ENCODE measurements at places on chromosomes 16 and 17.
A peak's percentile ranks its signal among the peaks of the same experiment; 100 is the strongest.

DNA sequence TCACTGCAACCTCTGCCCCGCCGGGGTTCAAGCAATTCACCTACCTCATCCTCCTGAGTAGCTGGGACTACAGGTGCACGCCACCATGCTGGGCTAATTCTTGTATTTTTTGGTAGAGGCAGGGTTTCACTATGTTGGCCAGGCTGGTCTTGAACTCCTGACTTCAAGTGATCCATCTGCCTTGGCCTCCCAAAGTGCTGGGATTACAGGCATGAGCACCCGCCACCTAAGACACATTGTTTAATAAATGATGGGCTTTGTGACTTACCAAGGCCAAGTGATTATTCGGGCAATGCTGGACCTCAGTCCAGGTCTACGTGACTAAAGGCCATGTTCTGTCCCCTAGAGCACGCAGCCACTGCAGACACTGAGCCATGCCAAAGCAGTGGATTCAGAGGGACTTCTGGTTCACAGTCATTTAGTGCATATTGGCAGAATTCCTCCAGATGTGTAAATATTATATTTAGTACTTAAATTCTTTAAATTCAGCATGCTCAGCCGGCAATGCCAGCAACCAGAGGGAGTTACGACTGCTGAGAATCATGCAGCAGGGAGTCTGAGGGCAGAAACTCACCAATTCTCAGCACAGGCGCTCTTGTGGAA, 4.8 kb upstream of the ERCC4 start:
- DNase-seq: no peak

DNA sequence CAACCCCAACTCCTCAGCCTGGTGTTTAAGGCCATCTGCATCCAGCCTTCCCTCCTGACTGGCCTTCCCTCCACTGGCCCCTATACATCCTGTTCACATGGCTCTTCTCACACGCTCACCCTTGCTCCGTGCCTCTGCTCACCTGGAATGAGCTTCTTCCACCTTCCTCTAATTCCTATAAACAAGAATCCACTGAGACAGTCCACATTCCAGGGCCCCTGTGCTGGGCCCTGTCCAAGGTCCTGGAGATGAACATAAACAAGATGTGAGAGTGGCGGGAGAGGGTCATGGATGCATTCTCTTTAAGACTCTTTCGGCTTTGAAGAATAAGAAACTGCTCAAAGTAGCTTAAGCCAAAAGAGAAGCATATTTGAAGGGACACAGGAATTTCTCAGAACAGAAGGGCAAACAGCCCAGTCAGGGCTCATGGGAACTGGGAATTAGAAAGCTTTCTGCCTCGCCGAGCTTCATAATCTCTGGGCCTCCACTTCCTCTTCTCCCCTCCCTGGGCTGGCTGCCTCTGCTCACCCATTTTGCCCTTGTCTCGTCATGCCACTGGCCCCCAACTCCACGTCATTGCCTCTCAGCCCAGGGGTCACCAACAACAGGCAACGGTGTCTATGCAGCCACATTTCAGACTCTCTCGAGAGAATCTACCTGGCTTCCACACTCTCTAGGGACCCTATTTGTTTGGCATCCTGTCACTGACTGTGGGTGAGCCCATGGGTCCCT, 13.5 kb downstream of the SPPL2C start:
- DNase-seq: no peak

DNA sequence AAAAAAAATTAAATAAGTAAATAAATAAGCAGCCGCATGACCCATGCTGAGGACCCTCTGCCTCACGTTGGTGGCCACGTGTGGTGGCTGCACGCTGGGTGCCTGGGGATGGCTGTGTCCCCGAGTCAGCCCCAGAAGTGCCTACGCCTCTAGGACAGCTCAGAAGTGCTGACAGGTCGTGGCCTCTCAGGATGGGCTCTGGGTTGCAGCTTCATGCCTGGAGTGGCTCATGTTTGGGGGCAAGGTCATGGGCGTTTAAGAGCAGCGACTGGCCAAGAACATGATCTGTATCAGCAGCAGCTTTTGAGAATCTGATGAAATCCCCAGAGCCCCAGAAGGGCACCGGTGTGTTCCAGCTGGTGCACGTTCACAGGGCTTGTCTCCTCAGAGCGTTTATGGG, 26.8 kb upstream of the CAPN15 start:
- DNase-seq: no peak

DNA sequence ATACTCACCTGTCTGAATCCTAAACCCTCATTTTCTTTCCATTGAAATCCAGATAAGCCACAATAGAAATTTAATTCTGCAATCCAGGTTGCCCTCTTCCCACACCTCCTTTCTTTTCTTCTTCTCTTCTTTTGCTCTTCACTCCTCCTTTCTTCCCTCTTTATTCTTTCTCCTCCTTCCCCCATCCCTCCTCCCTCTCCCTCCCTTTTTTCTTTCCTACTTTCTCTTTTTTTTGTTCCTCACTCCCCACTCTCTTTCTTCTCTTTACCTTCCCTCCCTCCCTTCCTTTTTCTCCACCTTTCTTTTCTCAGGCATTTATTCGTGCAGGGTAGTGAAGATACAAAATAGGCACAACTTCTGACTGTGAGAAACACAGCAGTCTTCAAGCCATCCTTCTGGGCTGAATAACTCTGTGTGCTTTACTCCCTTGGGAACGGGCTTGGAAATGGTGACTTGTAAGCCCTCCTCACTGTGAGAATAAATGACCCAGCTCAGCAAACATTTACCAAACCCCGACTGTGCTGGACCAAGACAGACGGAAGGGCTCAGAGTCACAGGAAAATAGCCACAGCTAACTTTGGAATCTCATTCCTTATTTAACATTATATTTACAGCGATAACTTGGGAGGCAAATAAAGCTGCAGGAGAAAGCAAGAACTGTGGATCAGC, 140.8 kb downstream of the HAPSTR1 start:
- DNase-seq: no peak

GRCh38 chr17:50737118-50737698, 17.8 kb downstream of the LUC7L3 start:
- no peak for DNase-seq

- DNase-seq: no peak
These were observed 24.1 kb downstream of the DNAJA2 start for GRCh38 chr16:46949241-46949892.

DNA sequence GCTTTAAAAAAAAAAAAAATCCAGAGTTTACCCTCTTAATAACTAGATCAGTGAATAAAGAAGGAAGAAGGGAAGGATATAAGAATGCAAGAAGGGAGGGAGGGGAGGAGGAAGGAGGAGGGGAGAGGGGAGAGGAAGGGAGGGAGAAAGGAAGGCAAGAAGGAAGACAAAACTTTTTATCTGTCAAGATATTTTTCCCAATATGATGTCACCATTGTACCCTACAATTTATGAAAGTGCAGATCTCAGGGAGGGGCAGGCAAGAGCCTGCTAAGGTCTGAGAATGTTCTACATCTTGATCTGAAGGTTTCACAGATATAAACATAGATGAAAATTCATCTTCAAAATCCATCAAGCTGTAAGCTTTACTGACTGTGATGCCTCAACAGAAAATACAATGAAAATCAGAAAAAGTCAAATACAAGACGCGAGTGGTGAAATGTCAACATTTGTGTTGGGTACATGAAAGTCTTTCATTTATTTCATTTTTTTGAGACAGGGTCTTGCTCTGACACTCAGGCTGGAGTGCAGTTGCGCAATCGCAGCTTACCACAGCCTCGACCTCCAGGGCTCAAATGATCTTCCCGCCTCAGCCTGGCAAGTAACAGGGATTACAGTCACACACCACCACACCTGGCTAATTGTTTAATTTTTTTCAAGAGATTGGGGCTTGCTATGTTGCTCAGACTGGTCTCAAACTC, 57.1 kb upstream of the EMP2 start:
- DNase-seq: no peak

- DNase-seq: no peak
These were observed 33.4 kb downstream of the VAC14 start for GRCh38 chr16:70767377-70768202.

DNA sequence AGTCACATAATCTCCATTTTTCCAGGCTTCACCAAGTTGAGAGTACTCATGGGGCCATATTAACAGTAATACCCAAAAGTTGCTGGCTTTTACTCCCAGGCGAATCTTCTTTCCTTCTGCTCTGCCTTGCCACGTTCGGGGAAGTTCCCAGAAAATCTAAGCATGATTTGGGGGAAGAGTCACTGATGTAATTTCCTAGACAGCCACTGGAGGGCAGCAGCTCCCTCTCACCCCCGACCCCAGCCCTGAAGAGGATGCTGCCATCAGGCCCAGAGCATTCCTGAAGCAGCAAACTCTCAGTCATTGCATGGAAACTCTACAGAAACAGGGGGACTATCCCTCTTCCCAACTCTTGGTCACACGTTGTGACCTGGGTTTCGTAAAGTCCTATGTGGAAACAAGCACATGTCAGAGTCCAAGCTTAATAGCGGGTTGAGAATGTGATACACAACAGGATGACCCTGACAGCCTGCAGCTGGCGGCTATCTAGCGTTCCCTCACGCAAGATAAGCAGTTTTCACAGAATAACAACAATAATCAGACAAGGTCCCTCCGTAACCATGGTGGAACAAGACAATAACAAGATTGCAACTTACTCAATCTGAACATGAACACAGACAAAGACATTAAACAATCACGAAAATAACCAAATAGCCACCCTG, 43.8 kb upstream of the DHX40 start:
- peak; percentile 42 for DNase-seq

DNA sequence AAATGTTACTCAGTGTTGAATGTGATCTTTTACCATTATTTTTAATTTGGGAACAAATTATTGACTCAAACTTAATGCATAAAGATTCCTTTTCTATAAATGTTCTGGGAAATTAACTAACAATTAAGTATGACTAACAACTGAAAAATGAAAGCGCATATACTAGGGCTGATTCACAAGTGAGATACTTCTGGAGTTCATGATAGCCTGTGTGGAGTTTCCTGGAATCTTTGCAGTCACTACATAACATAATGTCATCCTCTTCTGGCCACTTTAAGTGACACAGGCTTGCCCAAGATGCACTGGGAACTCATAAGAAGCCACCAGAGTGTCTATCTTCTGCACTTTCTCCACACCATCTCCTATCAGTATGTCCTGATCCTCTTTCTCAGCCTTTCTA, 450.3 kb upstream of the CDH11 start:
- DNase-seq: no peak

DNA sequence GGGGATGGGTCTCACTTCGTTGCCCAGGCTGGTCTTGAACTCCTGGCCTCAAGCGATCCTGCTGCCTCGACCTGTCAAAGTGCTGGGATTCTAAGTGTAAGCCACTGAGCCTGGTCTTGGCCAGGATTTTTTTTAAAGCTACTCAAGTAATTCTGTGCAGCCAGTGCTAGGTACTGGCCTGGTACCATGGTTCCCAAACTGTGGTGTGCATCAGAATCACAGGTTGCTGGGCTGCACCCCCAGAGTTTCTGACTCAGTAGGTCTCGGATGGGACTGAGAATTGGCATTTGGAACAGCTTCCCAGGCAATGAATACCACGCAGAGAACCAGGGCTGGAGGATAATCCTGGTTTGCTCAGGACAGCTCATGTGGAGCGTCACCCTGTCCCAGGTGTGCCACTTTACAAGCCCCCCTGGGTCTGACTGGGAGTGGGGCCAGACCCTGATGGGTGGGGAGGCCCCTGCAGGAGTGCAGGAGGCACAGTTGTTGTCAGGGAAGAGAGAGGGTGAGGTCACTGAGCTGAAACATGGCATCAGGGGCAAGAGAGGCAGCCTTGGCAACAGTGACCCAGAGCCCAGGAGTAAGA, 10.7 kb upstream of the MRPS23 start:
- no peak for DNase-seq

GRCh38 chr17:30586818-30587595, 109.8 kb downstream of the GOSR1 start:
- DNase-seq: no peak

- no peak for DNase-seq
These were observed 27.3 kb downstream of the SDK2 start for GRCh38 chr17:73616873-73617404.

DNA sequence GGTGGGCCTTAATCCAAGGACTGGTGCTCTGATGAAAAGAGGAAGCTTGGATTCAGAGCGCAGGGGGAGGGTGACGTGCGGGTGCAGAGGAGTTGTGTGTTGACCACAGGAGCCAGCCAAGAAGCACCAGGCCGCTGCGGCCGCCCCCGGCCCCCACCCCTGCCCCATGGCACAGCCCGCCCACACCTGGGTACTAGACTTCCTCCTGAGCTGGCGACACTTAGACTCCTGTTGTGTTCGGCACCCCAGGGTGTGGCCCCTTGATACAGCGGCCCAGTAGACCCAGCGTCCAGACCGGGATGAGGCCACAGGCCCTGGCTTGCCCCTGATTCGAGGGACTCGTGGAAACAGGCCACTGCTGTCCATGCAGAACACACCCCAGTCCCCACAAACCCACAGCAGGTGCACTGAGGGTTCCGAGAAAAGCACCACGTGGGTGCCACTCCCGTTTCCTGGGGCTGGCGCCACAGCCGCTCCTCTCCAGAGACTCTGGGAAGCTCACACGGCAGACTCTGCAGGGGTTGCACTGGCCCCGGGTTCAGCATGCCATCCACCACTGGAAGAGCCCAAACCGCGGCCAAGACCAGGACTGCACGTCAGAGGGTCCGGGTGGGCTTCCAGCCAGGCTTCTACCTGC, 5.7 kb upstream of the SNAI3 start:
- peak; percentile 51 for DNase-seq

DNA sequence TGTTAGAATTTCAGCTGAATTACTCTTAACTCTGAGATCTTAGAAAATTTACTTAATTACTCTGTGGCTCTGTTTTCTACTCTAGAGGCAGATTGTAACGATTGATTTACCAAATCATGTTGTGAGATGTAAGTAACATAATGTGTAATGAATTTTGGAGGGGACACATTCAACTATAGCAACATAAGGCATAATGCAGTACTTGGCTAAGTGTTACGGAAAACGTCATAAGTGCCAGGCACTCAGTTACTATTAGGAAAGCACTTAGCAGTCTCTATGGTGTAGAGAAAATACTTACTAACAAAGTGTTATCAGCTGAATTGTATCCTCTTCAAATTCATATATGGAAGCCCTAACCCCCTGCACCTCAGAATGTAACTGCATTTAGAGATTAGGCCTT, 40.6 kb upstream of the CDH8 start:
- no peak for DNase-seq

DNA sequence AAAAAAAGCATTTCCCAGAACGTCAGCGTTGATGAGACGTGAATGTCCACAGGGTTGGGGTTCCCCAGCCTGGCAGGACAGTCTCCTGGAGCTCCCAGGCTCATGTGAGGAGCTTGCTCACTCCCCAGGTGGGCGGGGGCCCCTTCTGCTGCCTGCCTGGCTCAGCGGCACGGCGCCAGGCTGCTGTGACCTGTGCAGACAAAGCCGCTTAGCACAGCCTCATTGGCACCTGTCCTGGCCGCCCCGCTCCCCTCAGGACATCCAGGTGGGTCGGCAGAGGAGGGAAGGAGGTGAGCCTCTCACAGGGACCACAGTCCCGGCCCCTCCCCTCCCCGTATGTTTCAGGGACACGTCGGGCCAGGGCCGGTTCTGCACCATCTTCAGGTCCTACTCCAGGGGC, 12.9 kb upstream of the WFIKKN1 start:
- DNase-seq: no peak

Measured in activated T-helper 1 cell treated with anti-CD3 and anti-CD28 coated beads, Interleukin-12 subunit alpha, Interleukin-12 subunit beta, Interleukin-2, Interleukin-4 antibody, amounts not matched to agents 30 ng/mL and 10 ng/mL and 1 ng/mL, durations not matched to agents 14 hours and 24 hours and 36 hours (primary cell).